ENCODE measurements at places on chromosomes 3 and 15.

- DNase-seq = no peak
These were observed 67.1 kb upstream of the USP50 start for GRCh38 chr15:50613600-50613999.

DNA sequence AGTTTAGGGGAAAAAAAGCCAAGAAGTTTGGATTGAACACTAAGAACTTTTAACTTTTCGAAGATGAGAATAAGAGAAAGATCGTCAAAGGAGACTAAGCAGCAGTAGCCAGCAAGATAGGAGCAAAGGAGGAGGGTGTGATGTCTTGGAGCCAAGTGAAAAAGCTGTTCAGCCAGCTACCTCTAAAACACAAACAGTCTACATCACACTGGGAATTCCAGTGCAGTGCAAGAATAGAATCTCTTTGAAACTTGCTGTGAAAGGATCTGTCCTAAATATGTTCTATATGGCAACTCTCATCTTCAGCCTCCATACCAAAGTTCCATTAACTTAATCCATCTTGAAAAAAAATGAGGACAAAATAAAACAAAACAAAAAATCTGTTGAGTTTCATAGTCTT is 541.5 kb downstream of the MAGI1 start:
- no peak for DNase-seq

- DNase-seq = no peak
These were observed 167.9 kb upstream of the CBLB start for GRCh38 chr3:106036696-106037095.

DNA sequence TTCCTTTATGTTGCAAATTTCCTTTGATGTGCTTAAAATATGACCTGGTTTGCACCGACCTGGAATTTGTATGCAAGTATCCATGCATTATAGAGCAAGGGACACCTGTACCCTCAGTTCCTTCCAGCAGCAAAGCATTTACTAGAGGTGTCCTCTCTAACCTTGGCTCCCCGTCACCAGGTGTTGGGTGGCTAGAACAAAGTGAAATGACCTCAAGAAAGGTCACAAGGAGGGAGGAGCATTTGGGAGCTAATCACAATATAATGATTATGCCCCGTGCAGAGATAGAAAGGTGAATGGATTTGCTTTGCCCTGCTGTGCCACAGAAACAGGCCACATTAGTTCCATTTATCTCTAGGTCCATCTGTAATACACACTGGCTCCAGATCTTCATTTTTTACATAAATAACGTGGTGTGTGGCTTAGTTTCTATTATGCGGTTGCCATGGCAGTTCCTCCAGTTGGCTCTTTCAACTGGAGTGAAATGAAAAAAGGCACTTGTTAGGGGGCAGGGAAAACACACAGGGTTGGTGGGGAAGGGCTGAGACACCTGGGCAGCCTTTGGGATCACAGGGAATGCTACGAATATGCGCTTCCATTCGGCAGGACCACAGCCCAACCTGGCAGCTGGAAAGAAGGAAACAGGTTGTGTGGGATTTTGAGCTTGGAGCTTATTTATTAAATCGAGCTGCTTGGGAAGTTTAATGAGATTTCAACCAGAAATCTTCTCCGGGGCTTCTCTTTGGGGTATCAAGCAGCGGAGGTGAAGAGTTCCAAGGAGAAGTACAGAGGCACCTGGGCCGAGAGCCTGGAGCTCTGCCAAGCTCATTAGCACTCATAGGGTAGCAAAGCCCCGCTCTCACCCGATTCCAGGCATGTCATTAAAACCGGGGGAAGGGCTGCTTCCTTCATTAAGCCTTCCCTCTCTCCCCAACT is 233.5 kb upstream of the ST8SIA2 start:
- no peak for DNase-seq

DNA sequence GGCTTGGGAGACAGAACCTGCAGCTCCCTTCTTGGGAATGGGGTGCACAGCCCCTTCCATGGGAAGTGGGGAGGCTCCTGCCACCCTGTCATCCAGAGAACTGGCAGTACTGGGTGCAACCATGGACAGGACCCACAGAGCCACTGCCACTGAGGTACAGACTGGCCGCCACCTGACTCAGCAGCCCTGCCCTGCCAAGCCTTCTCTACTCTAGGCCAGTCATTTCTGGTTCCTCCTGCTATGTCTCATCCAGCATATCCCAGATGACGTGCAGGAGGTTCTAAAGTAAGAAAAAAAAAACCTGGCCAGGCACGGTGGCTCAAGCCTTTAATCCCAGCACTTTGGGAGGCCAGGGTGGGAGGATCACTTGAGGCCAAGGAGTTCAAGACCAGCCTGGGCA is 76.9 kb upstream of the RPL32 start:
- no peak for DNase-seq

- peak; percentile 13 for DNase-seq
These were observed 759 bp upstream of the TTBK2 start for GRCh38 chr15:42921342-42921731.
